ENCODE measurements at places on chromosomes 16 and 17.

- DNase-seq, result no peak
Measured at GRCh38 chr16:74320707-74321106, 24.1 kb downstream of the PSMD7 start.

DNA sequence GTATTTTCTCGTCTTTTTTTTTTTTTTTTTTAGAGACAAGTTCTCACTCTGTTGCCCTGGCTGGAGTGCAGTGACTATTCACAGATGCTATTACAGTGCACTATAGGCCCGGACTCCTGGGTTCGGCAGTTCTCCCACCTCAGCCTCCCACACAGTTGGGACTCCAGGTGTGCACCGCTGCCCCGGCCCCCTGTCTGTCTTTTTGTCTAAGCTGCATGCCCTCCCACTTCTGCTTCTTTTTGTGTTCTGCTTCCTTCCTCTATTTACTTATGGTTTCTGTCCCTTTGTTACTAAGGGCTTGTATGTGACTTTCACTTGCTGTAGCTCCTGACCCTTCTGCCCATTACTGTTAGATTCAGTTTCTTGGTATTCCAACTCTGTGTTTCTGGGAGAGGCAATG is 20.5 kb downstream of the SLC7A6 start:
- DNase-seq, result no peak

GRCh38 chr16:75062135-75062975 is 54.2 kb downstream of the LDHD start:
- DNase-seq, result no peak

GRCh38 chr16:9055115-9055514 is 36.3 kb upstream of the HAPSTR1 start:
- DNase-seq, result no peak

GRCh38 chr16:29702269-29702668 is 23.3 kb downstream of the QPRT start:
- DNase-seq, result no peak

GRCh38 chr16:88636488-88637265 is 1.7 kb upstream of the IL17C start:
- no peak for DNase-seq

DNA sequence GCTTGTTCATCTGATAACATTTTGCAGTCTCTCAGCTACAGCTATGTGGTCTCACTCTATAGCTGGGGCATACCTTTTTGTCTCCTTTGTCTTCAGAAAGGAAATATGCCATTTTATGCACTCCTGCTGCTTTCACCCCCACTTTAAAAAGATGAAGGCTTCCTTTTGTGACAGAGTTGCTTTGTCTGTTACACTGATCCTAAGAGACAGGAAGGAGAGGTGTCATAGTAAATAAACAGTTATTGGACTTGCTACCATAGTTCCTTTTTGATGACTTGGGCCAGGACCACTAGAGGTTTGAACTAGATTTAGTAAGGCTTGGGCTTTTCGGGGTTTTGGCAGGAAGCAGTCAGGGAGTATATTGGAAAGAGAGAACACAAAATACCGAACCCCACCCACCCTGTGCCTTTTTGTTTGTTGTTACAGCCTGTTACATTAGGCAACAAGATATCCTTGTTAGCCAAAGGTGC is 1.8 kb upstream of the METTL9 start:
- DNase-seq, result no peak

GRCh38 chr16:47488051-47488450 is 26.9 kb downstream of the PHKB start:
- DNase-seq, result no peak
